ENCODE measurements at places on chromosomes 1 and 21.

- DNase-seq, result no peak
Measured at GRCh38 chr1:89129911-89130310, 4.0 kb upstream of the GBP2 start.

DNA sequence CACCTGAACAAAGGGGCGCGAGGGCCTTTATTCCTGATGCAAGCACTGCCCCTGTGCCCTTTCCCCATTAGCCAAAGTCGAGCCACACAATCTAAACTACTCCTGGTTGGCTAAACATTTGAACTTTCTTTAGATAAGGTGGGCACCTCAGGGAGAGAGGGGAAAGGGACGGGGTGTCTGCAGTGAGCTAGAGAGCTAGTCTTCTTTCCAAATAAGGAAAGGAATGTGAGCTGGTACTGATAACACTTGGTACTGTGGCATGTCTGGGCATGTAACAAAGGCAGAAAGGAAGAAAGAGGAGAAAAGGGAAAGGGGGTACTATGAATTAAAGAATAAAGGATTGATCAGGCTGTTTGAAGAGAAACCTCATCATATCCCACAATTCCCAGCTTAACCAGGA, 62.8 kb downstream of the OVGP1 start:
- peak; percentile 6 for DNase-seq

- peak; percentile 13 for DNase-seq
Measured at GRCh38 chr1:154327466-154328317, 2.4 kb downstream of the ATP8B2 start.

GRCh38 chr1:14181191-14181795, 417.2 kb upstream of the KAZN start:
- DNase-seq, result no peak

DNA sequence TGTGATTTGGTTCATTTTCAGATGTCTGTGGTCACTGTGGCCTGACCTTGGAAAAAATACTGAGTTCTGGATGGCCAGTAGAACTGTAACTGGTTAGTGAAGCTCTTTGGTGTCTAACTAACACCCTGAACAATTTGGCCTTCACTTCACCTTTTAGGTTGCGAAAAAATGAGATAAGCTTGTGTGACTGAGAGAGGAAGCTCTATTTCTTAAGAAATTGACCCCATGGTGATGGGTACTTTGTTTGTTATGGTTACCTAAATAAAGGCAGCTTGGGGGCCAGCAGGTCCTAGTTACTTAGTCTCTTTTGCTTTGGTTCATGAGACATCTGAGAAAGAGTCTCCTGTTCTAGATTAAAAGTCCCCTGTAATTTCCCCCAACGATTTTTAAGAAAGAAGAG, 181.6 kb downstream of the ZNF326 start:
- DNase-seq, result no peak

- DNase-seq, result peak; percentile 63
Measured at GRCh38 chr1:117166076-117166475, 44.5 kb upstream of the TRIM45 start.

DNA sequence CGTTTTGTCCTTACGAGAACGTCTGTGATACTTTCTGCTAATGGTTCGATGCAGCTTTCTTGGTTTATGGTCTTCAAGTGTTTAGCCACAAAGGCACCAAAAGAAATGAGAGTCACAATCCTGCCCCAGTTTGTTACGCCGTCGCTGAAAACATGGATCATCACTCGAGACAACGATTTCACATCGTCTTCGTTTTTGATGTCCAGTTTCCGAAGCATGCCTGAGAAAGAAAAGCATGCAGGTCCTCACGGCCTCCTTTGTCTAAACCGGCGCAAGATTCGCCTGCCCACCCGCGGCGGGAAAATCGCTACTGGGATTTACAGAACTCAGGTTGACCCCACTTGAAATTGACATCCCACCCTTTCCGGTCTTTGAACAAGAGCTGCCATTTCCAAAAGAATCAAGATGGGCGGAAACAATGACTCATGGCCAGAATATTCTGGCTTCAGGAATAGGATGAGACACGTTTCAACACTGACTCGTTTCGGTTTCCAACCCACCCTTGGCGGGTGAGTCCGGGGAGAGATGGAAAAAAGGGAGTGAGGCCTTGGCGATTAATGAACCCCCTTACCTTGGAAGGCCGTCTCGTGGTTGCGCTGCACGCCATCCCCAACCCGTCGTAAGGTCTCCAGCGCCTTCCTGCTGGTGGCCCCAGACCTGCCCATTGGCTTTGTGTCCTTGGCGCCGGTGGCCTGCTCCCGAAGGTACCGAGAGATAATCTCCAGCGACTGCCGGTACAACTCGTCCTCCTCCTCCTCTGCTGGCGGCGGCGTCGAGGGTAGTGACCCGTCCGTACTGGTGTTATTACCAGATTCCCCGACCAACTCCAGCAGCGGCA, 919 bp downstream of the MCL1 start:
- peak; percentile 96 for DNase-seq

- DNase-seq, result peak; percentile 90
Measured at GRCh38 chr1:59062743-59063142, 234.2 kb upstream of the FGGY start.

GRCh38 chr1:216960716-216961115, 237.5 kb upstream of the ESRRG start:
- DNase-seq, result no peak

GRCh38 chr1:207962716-207963426, 51.9 kb upstream of the CD34 start:
- DNase-seq, result peak; percentile 61

DNA sequence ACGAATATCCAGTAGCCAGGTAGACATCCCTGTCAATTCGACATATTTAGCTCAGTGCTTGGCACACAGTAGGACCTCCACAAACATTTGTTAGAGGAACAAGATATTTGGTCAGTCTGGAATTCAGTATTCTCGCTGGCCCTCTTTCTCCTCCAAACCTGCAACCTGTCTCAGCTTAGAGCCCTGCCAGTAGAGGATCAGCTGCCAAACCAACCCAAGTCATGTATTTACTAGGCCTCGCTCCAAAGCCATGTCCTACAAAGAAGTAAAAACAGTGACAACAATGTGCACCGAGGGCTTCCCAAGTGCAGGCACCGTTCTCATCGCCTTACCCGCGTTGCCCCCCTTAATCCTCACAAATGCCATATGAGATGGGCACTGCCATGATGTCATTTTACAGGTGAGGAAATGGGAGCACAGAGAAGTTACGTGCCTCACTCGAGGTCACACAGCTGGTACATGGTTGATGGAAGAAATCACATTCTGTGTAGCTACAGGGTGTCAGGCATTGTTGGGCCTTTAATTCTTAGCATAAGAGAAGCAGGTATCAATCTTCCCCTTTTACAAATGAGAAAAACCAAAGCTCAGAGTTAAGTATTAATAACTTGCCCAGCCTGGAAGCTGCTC, 26.0 kb upstream of the CDCA8 start:
- no peak for DNase-seq

GRCh38 chr1:25854554-25854953, 4.7 kb downstream of the AUNIP start:
- DNase-seq, result no peak

DNA sequence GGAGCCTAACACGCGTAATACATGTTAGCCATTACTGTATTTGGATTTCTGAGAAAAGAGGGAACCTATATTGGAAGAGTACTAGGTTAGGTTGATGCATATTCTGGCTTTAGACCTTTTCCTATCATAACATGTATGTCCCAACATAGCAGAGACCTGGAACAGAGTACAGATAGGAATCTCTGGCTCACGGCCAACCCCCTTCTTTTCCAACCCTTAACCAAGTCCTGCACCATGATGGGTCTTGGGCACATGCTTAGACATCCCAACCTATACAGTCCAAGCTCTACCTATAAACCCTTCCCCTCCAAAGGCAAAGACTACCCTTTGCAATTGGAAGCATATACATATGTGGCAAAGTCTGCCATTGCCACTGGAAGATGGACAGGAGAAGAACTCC, 227.9 kb downstream of the TM2D1 start:
- DNase-seq, result no peak

DNA sequence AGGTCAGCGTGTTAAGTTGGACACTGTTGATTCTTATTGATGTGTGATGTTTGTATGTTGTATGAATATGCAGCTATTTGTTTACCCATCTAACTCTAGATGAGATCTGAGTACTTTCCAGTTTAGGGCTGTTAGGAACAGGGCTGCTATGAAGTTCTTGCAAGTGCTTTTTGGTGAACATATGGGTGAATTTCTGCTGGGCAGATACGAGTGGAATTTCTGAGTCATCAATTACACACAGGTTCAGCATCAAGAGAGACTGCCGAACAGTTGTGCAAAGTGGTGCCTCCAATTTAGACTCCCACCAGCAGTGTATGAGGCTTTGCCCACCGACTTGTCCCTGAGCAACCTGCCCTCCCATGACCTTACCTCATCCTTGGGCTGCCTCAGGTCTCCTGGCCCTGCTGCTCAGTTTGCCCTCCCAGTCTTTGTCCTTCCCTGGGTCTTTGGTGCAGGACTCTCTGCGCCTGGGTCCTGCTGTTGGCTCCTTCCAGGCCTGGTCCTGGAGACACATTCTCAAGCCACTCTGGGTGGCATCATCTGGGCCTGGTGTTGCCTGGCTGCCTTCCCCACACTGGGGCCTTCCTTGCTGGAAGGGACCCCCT, 343.6 kb downstream of the PTPRU start:
- peak; percentile 72 for DNase-seq

DNA sequence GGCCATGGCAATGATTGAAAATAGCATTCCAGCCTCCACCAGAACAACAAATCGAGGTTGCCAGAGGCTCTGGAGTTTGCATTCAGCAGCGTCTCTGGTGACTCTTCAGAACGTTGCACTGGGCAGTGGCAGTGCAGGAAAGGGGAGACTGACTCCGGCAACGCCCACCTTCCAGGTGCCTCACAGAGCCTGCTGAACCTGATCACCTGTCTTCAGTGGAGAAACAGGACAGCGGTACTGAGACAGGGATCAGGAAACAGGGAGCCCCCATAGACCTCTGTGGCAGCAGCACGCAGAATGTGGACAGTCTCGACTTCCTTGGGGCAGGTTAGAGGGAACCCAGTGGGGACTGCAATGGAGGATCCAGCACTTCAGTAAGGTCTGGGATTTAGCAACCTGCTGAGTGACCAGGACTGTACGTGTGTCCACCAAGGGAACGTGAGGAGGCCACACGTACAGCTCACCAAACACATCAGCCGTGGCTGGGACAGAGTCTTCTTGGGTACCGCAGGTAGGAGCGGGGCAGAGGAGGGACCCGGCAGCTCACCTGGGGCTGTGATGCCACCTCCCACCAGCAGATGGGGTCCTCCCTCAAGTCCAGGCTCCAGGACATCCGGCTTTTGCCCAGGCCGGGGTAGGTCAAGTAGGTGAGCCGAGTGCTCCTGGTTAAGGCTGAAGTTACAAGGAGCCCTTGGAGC, 128.6 kb downstream of the PRDM2 start:
- DNase-seq, result no peak

GRCh38 chr1:146021050-146021445, 487 bp downstream of the HJV start:
- no peak for DNase-seq

DNA sequence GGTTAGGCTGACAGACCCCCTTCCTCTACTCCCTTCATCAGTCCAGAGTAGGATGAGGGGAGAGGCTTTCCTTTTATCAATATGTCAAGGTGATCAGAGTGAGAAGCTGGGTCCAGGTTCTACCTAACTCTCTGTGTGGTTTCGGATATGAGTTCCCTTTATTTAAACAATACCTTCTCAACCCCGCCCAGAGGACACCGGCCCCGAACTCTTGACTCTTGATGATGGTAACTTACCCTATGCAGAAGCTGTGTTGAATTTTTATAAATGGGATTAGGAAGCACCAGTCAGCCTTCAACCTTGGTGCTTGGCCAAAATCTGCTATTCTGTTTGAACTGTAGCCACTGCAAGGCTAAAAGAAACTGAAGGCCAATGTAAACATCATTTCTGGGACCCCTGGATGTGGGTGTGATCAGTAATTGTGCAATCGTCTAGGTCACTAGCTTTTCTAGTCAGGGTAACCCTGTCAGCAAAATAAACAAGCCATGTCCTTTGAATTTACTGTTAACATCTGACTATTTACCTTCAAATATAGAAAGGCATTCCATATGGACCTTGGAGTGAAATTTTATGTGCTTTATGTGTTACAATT, 398.3 kb downstream of the SEC16B start:
- peak; percentile 6 for DNase-seq

DNA sequence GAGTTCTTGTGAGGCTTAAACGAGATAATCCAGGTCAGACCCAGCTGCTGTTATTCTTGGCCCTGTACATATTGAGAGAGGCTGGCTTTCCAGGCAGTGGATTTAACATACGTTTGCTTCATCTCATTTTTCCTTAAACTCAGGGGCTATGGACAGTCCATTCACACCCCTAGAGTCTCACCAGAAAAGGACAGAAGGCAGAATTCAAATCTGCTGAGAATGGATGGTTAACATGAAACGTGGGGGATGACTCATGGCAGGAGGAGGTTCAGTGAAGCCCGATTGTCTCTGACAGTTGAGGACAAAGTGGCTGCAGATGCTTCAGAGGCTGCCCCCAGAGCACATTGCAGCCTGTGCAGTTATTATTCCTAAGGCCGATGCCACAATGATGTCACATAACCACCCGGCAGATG, 39.5 kb downstream of the TGFB2 start:
- DNase-seq, result peak; percentile 28

DNA sequence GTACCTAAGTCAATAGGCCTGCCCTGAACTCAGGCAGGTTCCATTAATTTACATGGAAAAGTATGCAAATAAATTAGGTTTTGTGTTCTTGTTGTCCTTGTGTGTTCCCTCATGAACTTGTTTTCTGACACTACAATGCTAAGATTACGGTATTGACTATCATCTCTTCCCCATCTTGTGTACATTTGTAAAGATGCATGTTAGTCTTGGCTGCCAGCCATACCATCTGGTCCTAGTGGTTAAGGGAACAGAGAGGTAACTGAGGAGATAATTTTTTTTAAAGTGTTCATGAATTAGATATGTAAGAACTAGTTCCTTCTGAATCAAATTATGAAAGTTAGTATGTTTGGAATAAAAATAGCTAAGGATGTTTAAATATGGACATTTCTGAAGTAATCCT, 167.6 kb upstream of the ADAMTS5 start:
- no peak for DNase-seq

GRCh38 chr1:48930011-48930410, 153.3 kb upstream of the BEND5 start:
- DNase-seq, result no peak

- DNase-seq, result no peak
Measured at GRCh38 chr1:63269571-63269970, 52.8 kb upstream of the FOXD3 start.

DNA sequence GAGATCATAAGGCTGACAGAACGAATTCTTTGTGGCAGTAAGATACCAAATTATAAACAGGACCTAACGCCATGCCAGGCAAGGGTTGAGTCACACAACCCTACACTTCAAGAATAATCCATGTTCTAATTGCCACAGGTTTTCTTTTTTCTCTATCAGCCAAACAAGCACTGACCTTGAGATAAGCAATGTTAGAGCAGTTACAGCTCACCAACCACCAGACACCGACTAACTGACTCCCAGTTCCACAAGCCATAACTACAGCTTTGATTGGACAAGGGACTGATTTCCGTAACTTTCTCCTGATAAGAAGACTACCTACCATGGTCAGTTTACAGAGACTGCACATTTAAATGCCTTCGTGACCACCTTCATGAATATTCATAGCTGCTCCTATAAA, 149.6 kb downstream of the PTPRU start:
- no peak for DNase-seq

- no peak for DNase-seq
Measured at GRCh38 chr21:25636727-25637126, 2.3 kb upstream of the JAM2 start.

GRCh38 chr1:191206513-191207207, 729.0 kb upstream of the BRINP3 start:
- DNase-seq, result peak; percentile 4

Measured in fibroblast of the aortic adventitia (primary cell).